SJCRH30 (cell line): ENCODE measurements at places on chromosomes 4 and X.

DNA sequence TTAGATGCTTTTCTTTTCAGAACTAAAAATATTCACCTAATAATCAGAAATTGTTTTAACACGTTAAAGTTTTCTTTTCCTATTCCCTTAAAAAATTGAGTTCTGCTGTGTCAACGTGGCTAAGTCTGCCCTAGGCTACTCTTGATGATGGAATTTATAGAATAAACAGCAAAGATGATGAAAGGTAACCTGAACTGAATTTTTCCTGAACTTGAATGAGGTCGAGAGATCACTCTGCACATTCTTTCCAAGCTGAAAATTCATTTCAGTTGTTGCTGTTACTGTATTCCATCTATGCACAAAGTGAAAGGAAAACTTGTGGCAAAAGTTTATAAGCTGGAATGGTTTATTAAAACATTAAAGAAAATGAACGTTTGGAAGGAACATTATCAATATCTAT is 245.9 kb upstream of the GIMD1 start:
- DNase-seq: no peak

- DNase-seq: no peak
Observed at GRCh38 chr4:67483868-67484602, 61.3 kb downstream of the CENPC start.

DNA sequence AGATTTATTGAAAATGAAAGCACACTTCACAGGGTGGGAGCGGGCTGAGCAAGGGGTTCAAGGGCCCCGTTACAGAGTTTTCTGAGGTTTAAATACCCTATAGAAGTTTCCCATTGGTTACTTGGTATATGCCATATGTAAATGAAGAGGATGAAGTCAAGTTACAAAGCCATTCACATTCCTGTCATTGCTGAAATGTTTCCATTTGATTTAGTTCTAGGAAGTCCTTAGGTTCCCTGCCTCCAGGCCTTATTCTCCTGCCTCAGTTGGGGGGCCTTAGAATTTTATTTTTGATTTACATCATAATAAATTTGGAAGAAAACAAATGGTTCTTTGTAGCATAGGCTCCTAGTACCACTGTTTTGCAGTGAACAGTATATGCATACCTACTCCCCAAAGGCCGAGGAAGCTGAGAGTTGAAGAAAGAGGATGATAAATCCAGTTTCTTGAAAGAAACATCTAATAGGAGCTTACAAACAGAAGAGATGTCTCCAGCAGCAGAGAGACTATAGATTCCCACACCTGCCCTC is 31.8 kb downstream of the SERTM2 start:
- DNase-seq: no peak

DNA sequence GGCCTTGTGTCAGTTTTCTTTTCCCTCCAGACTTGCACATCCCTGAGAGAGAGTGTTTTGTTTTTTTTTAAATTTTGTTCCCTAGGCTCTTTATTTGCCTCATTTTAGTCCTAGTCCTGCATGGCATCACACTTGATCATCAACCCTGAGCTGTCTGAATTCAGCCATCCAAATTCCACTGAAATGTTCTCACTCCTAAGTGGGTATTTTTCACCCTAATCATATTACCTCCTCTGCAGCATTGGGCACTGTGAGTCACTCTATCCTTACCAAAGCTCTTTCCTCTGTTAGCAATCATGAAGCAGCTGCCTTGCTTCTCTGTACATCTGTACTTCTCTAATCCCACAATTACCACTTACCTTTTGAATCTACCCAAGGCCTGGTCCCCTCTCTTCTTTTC is 356.6 kb upstream of the MAGEB2 start:
- DNase-seq: peak; percentile 1

DNA sequence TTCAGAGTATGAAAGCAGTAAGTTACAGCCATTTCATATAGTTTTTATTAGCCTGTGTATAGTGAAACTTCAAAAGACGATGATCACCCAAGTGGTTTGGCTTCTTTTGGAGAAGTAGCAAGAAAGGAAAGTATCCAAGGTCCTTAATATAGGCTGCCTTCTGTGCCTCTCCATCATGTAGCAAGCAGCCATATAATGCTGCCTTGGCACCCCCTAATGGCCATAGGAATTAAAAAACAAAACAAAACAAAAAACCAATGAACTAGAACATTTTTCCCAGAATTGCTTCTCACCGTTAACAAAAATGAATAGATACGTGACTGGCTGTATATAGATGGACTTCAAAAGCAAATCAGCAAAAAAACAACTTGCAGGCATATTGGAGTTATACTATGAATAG is 18.9 kb downstream of the LAMP2 start:
- no peak for DNase-seq

- DNase-seq: no peak
Observed at GRCh38 chr4:157300701-157301100, 80.2 kb downstream of the GRIA2 start.

GRCh38 chr4:152072001-152072485 is 311.2 kb upstream of the GATB start:
- DNase-seq: no peak

DNA sequence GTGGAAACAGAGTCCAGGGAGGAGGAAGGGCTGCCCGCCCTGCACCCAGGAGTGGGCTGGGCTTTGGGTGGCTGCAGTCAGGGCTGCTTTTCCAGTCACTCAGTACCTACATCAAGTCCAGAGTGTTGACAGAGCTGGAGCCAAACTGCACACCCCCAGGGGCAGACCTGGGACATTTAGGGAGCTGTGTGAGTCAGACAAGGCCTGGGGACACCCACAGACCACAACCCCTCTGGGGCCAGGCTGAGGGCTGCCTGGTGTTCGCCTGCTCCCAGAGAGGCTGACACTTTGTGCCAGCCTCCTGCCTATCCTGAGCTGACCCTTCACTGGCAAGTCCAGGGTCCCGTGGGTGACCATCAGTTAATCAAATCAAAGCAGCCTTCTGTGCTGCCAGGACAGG is 240.0 kb downstream of the BCOR start:
- peak; percentile 6 for DNase-seq

- no peak for DNase-seq
Observed at GRCh38 chr4:32133734-32134133, 1413.6 kb downstream of the PCDH7 start.

DNA sequence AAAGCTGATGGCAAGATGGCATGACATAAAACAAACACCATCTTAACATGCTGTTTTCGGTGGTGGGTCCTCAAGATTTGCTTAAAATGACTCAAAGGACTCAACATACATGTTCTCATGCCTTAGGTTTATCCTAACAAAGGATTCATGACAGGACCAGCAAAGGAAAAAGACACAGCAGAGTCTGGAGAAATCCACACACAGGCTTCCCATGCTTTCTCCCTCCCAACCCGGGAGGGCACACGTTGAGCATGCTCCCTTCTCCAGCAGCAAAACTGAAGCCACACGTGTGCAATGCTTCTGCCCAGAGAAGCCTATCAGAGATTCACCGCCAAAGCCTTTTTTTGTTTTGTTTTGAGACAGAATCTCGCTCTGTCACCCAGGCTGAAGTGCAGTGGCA is 39.9 kb downstream of the SAT1 start:
- no peak for DNase-seq

DNA sequence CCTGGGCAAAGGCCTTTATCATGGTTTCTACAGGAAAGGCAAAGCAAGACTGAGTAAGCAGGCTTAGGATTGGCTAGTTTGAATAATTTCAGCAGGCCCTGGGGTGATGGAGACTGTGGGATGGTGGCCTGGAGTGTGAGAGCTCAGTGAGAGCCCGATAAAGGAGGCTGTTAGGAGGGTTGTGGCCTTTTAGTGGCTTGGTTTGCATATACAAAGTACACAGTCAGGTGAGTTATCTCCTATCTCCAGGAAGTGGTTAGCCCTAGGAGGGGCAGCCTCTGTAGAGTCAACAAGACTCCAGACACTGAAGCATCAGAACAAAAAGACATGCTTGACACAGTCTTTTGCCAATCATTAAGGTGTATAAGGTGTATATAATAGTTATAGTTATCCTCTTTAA is 157.2 kb downstream of the CFAP299 start:
- DNase-seq: no peak

- no peak for DNase-seq
Observed at GRCh38 chr4:31107362-31107761, 387.2 kb downstream of the PCDH7 start.

DNA sequence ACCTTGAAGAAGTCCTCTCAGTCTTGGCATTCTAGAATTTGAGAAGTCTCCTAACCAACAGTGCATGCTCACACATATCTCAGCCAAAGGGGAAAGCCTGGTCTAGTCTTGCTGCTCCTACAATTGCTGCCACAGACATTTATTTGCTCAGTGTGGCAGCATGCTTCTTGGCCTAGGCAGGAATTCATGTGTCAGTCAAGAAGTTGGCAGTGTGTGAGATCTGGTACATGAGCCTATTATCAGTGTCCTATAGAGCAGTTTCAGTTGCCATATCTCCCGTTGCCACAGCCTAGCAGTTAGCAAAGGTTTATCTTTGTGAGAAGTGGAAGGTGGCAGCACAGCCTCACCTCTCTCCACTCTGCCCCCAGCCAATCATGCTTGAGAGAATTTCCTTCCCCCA is 176.9 kb upstream of the ARHGEF9 start:
- no peak for DNase-seq

DNA sequence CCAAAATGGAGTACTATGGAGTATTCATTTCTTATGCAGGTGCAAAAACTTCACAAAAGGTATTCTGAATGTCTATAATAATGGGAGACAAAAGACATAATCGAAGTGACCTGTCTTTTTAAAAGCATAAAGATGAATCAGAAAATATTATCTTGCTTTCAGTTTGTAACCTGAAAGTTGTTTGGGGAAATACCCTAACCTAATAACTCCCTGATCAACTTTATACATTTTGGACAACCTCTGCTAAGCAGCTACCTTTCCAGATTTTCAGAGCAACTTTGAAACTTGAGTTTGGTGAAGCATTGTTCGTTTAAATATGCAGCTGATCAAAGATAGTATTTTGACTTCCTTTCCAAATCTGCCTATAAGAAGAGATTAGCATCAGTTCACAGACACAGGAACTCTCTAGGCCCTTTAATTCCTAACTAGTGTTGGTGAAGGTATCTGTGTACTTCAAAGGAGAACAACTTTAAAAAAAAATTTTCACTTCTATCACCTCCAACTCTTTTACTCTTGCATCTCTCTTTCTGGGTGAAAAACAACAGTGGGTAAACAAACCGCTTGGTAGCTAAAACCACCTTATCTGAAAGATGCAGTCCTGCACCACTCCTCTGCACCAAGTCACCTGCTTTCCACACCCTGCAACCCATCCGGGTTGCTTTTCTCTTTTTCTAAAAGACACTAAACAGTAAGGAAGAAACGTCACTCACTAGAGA is 26.5 kb downstream of the CD40LG start:
- no peak for DNase-seq

DNA sequence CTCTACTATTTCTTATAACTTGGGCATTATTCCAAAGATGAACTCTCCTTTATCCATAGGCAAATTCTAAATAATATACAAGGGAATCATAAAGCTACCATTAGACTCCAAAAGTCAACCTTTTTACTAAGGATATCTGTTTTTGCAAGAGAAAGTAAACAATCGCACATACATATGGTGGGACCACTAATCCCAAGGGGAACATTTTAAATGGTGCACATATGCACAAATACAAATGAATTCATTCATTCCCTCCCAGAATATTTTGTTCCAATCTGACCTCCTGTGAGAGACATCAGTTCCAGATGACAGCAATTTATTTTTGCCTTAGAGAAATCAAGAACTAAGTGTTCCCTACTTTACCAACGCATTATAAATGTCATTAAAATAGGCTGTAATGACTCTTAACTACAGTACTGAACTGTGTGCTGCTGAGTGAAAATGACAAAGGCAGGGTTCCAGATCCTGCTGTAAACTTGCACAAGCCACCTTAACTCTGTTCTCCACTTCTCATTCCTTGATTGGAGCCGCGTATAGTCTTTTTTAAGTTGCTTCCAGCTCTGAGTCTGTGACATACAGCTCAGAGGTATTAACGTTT is 2.0 kb downstream of the DHX15 start:
- DNase-seq: peak; percentile 7

GRCh38 chr4:54277691-54278090 is 48.6 kb downstream of the PDGFRA start:
- DNase-seq: no peak

DNA sequence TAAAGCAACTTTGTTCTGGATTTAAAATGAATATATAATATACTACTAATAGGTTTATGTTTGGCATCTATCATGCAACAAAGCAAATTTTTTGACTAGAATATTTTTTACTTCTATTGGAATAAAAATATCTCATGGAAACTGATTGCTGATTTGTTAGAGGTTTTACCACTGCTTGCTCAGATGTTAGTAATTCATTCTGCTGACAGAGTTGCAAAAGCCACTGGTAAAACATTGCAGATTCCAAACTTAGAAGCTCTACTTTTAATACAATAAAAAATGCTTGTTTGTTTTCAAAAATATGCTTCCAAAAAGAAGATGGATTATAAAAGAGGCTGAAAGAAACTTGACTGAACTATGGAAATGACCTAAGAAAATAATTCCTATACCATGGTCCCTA is 795.2 kb downstream of the PCDH18 start:
- DNase-seq: no peak

DNA sequence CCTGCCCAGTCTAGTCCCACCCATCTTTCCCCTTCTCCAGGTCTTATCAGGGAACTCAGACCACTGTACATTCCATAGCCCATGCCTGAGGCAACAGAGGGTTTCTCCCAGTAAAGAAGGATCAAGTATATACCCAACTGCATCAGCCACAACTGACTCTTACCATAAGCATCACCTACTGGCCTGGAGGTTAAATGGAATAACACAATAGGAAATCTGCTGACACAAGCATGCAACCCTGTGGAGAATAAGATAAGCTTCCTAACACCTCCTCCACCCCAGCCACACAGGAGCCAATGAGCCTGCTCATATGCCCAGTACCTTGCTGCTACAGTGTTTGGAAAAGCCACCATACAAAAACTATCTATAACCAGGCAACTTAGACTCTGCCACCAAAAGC is 34.6 kb upstream of the PLK4 start:
- DNase-seq: no peak

DNA sequence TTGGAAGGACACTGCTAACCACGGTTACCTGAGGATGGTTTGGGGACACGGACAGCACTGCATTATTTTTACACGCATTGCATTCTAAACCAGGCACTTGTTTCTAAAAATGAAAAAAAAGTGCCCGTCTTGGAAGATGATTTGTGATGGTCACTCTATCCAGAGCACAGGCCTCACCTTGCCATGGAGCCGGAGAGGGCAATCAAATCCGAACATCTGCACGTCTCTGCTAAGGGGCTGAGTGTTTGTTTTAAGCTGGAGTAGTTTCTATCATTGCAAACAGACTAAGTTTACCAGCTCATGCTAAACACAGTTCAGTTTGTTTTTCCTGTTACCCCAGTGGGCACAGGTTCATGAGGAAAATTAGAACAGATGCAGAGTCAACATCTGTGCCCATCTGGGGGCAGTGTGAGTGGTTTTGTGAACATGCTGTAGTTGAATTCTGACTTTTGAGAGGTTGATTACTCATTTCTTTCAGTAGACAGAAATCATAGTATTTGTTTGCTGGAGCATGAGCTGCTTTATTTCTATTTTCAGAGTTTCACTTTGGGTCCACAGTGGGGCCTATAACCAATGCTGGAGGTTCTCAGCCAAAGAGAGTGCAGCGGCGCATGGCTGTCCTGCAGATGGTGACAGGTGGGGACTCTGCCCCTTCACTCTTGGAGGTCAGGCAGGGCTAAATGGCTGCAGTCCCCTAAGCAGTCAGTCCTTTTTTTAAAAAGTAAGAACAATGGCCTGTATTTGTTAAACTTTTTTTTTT is 65.4 kb upstream of the ENPP6 start:
- DNase-seq: no peak
